GOT3 (cell line): ENCODE measurements at places on chromosomes 11 and 22.

GRCh38 chr11:129544691-129545090 lies 169.0 kb downstream of the BARX2 start:
- DNase-seq = no peak

GRCh38 chr11:111765320-111765983 lies 737 bp downstream of the PPP2R1B start:
- DNase-seq = no peak

DNA sequence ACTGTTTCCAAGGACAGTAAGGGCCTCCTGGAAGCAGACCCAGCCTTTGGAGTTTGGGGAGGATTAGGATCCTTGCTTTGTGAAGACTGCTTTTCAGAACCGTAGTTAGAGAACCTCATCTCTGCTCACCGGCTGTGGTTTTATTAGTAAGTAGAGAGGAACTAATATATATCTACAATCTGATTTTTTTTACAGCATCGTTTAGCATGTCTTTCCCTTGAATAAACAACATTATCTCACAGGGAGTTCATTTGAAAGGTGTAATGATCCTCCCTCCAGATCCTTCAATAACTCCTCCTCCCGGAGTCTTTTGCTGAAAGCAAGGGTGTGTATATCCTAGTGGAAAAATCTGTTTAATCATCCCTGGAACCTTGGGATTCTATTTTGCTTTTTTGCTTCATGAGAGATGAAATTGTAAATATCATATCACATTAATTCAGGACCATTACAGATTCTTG lies 132.7 kb downstream of the DBX1 start:
- DNase-seq = no peak

DNA sequence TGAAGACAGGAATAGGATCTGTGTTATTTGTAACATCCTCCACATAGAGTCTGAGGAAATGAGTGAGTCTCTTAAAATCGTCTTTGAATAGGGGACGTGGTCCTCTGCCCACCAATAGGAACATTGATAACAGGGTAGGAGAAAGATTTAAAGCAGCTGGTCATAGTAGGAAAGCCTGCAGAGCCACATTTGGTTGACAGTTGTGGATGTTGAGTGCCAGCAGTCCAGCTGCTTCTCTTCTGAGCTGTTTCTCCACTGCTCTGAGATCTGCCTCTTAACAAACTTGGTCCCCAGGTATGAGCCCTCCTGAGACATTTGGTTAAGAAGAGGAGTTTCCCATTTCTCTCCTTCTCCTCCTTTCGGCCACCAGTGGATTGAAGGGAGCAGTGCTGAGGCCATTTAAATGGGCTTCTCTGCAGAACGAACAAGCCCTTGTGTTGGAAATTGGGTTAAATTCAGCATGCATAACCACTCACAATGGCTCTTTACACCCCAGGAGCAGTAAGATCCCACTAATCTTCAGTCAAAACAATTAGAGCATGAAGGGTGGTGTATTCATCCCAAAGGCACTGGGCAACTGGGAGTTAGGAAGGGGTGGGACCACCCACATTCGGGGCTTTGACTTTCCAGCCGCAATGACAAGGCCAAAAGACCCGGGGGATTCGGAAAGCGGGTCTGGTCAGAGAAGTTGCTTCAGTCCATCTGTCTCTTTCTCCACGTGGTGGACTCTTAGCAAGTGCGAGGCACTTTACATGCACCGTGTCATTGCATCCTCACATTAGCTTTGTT lies 32.3 kb downstream of the MIAT start:
- no peak for DNase-seq

GRCh38 chr11:2813141-2813908 lies 72.2 kb downstream of the CDKN1C start:
- DNase-seq = no peak

- DNase-seq = no peak
These were observed 75.9 kb upstream of the ARFGAP3 start for GRCh38 chr22:42932857-42933484.

GRCh38 chr11:24760681-24761080 lies 263.8 kb downstream of the LUZP2 start:
- DNase-seq = no peak

GRCh38 chr22:27803841-27804415 lies 2.4 kb upstream of the MN1 start:
- no peak for DNase-seq

DNA sequence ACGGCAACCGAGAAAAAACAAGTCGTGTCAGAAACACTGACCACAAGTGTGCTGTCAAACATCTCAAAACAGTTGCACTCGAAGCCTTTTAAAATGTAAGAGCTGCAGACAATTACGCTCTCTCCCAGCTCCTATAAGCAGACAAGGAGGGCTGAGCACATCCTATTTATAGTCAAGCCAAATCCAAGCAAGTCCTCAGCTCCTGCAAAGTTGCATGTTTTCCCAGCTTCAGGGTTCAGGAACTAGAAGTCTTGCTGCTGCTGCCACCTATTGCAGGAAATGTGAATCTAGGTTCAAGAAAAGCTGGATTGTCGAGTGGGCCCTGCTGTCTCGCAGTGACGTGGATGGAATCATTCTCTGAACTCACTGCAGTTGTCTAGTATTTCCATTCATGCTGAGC lies 15.5 kb downstream of the EFCAB6 start:
- DNase-seq = no peak

- no peak for DNase-seq
These were observed 29.4 kb downstream of the SIK2 start for GRCh38 chr11:111631666-111632039.

DNA sequence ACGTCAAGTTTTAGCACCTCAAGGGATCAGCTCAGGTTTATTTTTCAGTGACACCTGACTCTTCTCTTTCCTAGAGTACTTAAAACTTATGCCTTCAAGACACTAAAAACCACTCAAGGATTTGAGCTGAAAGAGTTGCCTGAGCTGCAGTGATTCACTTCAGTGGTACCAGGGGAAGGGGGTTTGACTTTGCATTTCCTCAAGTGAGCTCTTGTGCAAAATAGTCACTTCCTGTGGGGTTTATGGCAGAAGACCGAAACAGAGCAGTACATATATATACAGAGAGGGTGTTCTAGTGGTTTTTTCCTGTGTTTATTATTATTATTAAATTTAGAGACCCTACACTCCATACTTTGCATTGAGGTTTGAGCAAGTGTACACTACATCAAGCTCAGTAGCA lies 60.7 kb downstream of the DBX1 start:
- DNase-seq = no peak

- DNase-seq = no peak
These were observed 711.1 kb downstream of the BRD1 start for GRCh38 chr22:49116486-49117120.

- no peak for DNase-seq
These were observed 22.0 kb upstream of the MYRF start for GRCh38 chr11:61730240-61730994.

GRCh38 chr11:370070-370941 lies 1.0 kb downstream of the B4GALNT4 start:
- DNase-seq = no peak

- no peak for DNase-seq
These were observed 651.2 kb downstream of the CNTN5 start for GRCh38 chr11:99671808-99672409.

- DNase-seq = no peak
These were observed 4.3 kb downstream of the LRRC51 start for GRCh38 chr11:72084965-72085364.

GRCh38 chr11:92922731-92923130 lies 46.7 kb upstream of the MTNR1B start:
- DNase-seq = no peak

DNA sequence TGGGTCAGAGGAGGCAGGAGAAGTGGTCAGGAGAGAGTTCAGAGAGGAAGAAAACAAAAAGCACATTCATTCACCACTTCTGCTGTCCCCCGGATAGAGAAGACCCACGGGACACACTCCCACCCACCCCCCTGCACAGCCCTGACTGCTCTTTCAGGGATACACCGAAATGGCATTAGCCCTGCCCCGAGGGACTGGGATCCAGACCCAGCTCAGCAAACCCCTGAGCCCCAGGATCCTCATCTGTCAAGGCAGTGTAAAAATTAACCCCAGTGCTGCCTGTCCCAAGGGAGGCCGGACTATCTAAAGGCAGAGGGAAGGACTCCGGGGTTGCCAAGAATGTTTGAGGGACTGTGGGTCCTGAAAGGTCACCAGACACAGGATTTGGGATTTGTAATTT lies 31.2 kb downstream of the TPBGL start:
- DNase-seq = no peak

DNA sequence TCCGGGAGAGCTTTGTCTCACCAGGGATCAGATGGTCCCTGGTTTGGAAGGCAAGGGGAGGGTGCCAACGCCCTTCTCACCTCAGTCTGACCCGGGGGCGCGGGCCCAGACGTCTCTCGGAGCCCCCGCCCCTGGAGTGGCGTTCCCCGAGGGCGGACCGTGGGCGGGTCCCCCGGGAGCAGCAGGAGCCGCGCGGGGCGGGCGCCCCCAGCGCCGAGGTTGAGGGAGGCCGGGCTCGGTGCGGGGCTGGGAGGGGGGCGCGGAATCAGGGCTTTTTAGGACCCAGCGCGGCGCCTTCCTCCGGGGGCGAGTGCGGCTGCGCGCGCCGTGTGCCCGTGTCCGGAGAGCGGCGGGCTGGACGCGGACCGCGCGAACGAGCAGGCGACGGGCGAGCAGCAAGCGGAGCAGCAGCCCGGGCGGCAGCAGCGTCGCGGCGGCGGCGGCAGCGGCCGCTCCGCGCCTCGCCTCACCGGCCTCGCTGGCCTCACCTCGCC lies at the start of gene KCNC1:
KCNC1 (plus strand) TSS at position 364 of the 494 bp plus-strand sequence. CDS start 1,222 bp downstream, outside the sequence.
- no peak for DNase-seq

DNA sequence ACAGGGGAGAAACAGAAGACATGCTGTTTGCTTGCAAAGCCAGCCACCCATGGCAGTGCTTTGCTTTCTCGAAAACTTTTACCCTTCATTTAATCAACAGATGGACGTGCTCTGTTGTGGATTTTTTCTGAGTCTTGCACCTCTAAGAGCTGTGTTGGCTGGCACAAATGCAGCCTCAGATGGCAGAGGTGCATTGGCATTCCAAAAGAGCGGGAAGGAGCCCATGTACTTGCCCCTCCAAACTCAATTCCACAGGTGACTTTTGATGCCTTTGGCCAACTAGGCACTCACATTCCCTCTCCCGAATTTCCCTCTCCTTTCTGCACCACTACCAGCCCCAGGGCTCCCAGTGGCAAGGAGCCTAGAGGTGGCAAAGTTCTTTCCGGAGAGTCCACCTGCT lies 1.2 kb downstream of the KIRREL3 start:
- DNase-seq = no peak

- no peak for DNase-seq
These were observed 79.4 kb upstream of the ISX start for GRCh38 chr22:34986523-34986922.

GRCh38 chr11:17864478-17864941 lies 129.9 kb downstream of the KCNC1 start:
- DNase-seq = no peak

DNA sequence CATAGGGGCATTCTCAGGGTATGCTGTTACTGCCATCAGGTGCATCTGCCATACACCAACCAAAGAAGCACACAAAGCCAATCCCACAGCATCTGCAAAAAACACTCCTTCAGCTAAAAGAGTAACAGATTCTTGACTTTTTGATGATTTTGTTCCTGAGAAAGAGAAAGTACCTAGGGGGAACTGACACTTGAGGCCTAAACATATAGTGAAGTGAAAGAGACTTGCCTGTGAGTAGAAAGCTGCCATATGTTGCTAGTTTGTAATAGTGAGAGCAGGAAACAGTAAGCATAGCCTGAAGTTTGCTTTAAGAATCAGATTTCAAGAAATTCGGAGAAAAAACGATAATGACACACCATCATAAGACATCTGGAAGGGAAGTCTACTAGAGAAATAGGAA lies 97.9 kb upstream of the CTSC start:
- no peak for DNase-seq

DNA sequence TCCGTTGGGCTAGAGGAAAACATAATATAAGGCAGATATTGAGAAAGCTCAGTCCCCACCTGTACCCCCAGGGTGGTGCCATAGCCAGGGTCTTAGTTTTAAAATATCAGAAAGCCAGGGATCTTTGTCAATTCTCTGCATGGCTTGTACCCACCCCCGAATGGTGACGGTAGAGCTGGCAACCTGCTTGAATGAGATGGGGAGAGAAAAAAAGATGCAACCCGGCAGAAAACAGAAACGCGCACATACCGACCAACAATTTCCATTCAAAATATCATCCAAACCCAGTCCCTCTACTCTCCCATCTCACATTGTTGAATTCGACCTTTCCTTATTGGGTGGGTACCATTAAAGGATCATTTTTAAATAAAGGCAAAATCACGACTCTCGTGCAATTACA lies 543.9 kb downstream of the MIAT start:
- DNase-seq = no peak

GRCh38 chr22:38104084-38104483 lies 6.4 kb downstream of the BAIAP2L2 start:
- DNase-seq = no peak

DNA sequence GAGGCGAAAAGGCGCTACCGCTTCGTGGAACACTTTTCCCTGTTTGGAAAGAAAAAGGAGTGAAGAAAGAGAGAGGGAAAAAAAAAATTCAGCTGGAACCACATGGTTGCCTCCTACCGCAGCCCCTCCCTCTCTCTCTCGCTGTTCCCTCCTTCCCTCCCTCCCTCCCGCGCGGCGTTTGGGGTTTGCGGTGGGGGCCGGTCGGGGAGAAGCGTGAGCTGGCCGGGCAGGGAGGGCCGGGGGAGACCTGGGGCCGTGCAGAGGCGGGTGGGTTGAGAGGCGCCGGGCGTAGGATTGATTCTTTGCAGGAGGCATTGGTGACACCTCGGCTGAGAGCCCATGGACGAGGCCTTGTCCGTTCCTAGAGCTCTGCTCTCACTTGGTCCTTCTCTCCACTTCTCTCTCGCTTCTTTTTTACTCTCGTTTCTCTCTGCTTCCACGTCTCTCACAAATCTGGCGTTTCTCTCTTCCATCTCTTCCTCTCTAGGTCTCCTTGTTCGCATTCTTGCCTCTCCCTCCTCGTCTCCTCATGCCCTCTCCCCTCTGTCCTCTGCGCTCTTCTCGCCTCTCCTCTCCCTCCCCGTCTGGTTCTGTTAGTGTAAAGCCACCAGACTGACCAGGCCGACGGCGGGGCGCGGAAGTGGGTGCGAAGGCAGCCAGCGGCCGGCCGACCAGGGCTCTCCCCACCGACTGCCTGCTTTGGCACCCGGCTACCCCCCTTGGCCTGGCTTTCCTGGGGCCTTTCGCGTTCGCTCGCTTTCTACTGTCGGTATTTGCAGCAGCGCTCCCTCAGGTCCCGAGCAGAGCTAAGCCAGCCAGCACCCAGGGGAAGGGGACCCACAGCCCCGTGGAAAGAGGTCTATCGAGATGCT lies at the start of gene CLMP:
CLMP (minus strand) TSS at position 61 of the 872 bp plus-strand sequence. CDS start 308 bp downstream, outside the sequence.
- no peak for DNase-seq
